ENCODE measurements at places on chromosomes 12 and 14.

DNA sequence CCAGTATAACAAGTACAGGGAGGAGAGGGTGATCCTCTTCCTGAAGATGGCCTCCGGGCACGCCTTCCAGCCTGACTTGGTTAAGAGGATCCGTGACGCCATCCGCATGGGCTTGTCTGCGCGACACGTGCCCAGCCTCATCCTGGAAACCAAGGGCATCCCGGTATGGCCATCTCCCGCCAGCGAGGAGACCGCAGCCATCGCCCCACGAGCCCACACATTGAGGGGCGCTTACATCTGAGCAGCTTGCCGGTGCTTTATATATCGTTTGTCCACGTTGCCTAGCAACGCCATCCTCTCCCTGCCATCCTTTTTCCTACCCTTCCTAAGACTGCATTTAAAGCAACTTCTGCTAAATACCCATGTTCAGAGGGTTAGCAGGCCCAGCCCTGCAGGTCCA, 71.5 kb downstream of the AACS start:
- no peak for DNase-seq

- no peak for DNase-seq
These were observed 117.8 kb downstream of the MED13L start for GRCh38 chr12:116159593-116160200.

GRCh38 chr14:85233756-85234155, 296.2 kb upstream of the FLRT2 start:
- DNase-seq = no peak

DNA sequence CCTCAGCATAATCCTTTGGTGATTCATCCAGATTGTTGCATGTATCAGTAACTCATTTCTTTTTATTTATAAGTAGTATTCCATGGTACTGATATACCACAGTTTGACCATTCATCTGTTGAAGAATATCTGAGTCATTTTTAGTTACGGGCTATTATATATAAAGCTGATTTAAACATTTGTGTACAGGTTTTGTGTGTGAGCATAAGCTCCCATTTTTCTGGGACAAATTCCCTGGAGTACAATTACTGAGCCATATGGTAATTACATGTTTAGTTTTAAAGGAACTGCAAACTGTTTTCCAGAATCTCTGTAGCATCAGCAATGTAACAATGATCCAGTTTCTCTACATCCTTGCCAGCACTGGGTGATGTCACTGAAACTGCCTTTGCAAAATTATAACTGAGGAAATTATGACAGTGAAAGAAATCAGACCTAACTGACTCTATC, 236.2 kb upstream of the KRR1 start:
- peak; percentile 67 for DNase-seq

GRCh38 chr12:6374786-6375160, 590 bp downstream of the SCNN1A start:
- no peak for DNase-seq

- DNase-seq = peak; percentile 15
These were observed 75.8 kb downstream of the GPATCH2L start for GRCh38 chr14:76227450-76228050.

All from stromal cell of bone marrow (primary cell).